CD4-positive, alpha-beta memory T cell (primary cell): ENCODE measurements at places on chromosomes 11 and 22. TPM values are rescaled to one million over a fixed set of nuclear protein-coding genes. Genes with fewer than 3 reads are reported as not detected.

DNA sequence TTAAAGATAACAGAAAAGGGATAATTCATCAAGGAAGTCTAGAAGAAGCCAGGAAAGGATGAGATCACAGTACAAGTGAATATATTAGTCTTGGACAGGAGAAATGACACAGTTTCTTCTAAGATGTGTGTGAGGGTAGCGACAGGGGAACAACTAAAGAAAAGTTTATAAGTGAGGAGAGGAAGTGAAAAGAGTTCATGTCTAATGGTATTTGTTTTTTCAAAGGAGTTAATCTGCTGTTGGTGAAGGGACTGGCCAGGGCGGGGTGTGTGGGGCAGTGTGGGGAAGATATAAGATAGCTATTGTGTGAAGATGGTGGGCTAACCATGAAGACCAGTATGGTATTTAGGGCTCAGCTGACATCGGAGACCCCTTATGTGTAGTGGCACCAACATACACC, 7.6 kb upstream of the PPFIBP2 start:
- no peak for DNase-seq

- DNase-seq = no peak
Measured at GRCh38 chr11:73175551-73176144, 33.5 kb upstream of the FCHSD2 start.

GRCh38 chr11:128116447-128116846, 470.9 kb downstream of the ETS1 start:
- no peak for DNase-seq

DNA sequence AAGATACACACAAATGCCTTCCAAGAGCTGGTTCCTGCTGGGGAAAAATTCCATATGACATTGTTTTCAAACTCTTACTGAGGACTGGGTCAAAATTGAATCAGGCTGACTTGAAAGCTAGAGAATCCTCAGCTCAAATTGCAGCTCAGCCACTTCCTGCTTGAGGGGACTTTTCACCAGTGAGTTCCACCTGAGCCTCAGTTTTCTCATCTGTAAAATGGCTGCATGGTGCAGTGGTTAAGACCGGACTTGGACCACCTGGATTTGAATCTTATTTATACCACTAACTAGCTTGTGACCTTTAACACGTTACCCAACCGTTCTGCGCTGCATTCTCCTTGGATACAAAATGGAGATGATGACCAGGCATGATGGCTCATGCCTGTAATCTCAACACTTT, 69.9 kb upstream of the ASPHD2 start:
- no peak for DNase-seq

DNA sequence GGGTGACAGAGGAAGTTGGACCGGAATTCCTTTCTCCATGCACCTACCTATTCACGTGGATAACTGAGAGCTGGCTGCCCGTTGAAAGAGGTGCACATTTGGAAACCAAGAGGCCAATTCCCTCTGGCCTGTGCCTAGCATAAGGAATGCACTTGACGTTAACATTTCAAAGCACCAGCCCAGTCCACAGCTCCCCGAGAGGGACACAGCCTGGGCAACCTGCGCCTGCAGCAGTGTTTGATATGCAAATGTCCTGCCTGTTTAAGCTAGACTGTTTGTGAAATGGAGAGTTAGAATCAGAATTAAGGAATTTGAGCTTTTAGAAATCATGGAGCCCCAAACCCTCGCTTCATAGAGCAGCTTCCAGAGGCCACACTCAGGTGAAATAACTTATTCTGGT, 126.1 kb downstream of the DSCAML1 start:
- no peak for DNase-seq

- DNase-seq = peak; percentile 55
Measured at GRCh38 chr11:86182976-86183584, 61.5 kb upstream of the EED start.

- DNase-seq = no peak
Measured at GRCh38 chr22:39797528-39798147, 95.9 kb downstream of the ENTHD1 start.

DNA sequence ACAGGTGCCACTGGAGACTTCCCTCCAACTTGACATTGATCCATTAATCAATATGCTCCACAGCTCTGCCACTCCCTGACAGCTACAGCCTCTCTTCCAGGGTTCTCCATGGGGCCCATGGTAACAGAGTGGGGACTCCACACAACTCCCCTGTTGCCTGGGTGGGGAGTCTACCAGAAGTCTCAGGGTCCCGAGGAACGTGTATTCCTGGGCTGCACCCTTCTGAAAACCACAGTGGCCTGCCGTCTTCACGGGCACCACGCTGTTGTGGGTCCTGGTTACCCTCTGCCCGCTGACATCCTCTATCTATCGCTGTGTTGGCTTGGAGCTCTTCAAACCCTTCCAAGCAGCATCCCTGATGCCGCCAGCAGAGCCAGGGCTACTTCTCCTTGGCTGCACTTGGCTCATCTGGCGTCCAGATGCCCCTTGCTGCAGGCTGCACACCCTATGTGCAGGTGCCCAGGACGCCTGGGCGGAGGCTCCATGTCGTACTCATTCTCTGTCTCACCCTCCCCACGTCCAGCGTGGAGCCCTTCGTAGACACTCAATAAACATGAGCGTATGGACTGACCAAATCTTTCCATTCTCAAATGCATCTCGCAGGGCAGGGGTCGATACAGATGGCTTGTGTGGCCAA, 1341.8 kb downstream of the TBC1D22A start:
- no peak for DNase-seq

TRMU gene
- 17.2 TPM for polyA plus RNA-seq
